Smooth muscle cell of the brain vasculature (primary cell): ENCODE measurements at places on chromosomes 12 and 14.

- no peak for DNase-seq
Measured at GRCh38 chr12:57611108-57611826, at the start of gene ARHGEF25. ARHGEF25 (plus strand) TSS chr12:57611435; CDS start chr12:57611895, 460 bp downstream.

- no peak for DNase-seq
Measured at GRCh38 chr12:94813314-94813713, 163.0 kb upstream of the TMCC3 start.

GRCh38 chr12:81255456-81255855 lies 177.6 kb downstream of the ACSS3 start:
- no peak for DNase-seq

- no peak for DNase-seq
Measured at GRCh38 chr14:72645706-72646105, 248.2 kb downstream of the DPF3 start.

GRCh38 chr12:122394626-122395194 lies 27.8 kb downstream of the CLIP1 start:
- DNase-seq, result no peak

DNA sequence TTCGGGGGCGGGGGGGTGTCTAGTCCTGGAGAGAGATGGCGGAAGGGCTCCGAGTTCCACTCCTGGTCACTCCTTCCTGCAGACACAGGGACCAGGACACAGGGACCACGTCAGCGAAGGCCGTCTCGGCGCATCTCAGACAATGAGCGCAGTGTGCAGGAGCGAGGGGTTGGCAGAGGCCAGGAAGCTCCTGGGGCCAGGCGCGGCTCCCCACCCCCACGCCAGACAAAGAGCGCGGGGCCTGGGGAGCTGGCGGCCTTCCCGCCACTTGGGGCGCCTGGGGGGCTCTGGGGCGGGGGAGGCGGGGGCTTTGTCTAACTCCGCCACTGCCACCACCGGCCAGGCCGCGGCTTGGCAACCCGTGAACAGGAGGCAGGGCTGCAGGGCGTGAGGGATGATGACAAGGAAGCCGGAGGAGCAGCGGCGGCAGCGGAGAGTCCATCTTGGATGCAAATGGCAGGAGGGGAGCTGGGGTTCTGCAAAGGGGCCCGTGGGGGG lies 2.2 kb downstream of the CDK2AP1 start:
- no peak for DNase-seq

- DNase-seq, result no peak
Measured at GRCh38 chr14:93220509-93220908, 13.5 kb downstream of the UBR7 start.

- no peak for DNase-seq
Measured at GRCh38 chr12:103580026-103580425, 7.0 kb upstream of the STAB2 start.

GRCh38 chr14:90495357-90496276 lies 98.8 kb downstream of the CALM1 start:
- peak; percentile 44 for DNase-seq

DNA sequence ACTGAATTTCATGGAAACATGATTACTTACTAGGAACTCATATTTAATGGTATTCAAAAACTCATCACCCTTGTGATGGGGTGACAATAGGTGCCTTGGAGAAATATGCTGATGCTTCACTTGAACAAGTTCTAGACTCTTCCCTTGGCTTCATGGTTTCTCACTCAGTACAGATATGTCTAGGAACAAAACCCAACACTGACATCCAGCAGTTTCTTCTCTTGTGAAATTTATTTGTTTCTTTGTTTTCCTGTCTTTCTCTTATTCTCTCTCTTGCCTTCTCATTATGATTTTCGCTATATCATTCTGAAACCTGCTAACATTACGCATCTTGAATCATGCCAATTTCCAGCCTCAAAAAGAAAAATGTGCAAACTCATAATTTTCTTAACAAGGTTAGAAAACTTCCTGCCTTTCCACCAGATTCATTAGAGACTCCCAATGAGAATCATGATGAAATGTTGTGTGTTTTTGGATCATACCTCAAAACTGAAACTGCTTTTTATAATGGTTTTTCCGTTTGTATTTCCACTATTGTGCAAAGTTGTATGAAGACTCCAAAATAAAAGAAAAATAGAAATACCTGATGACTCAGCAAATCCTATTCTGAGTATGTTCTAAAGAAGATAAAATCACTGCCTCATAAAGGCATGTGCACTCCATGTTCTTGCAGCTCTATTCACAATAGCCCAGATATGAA lies 1021.5 kb downstream of the TMEM121 start:
- no peak for DNase-seq

- DNase-seq, result no peak
Measured at GRCh38 chr14:104552738-104553125, 26.8 kb upstream of the C14orf180 start.

DNA sequence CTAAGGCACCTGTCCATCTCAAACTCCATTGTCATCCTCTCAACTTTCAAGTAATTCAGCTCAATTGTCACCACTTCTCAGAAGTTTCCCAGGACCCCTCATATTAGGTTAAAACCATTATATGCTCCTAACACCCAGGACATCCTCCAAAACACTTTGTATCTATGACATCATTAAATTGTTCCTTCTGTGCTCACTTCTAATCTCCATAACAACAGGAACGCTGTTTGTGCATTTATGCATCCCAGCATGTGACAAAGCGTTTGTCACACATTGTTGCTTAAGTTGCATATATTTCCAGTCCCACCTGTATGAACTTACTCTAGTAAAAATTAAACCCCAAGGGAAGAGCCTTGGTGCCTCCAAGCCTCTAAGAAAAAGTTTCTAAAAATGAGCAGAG lies 133.9 kb downstream of the TBX5 start:
- DNase-seq, result no peak

GRCh38 chr12:56721216-56721615 lies 3.9 kb downstream of the NACA start:
- no peak for DNase-seq

GRCh38 chr12:120705618-120706017 lies 4.6 kb upstream of the UNC119B start:
- DNase-seq, result no peak

- no peak for DNase-seq
Measured at GRCh38 chr12:97756066-97756666, 293.6 kb downstream of the RMST start.

DNA sequence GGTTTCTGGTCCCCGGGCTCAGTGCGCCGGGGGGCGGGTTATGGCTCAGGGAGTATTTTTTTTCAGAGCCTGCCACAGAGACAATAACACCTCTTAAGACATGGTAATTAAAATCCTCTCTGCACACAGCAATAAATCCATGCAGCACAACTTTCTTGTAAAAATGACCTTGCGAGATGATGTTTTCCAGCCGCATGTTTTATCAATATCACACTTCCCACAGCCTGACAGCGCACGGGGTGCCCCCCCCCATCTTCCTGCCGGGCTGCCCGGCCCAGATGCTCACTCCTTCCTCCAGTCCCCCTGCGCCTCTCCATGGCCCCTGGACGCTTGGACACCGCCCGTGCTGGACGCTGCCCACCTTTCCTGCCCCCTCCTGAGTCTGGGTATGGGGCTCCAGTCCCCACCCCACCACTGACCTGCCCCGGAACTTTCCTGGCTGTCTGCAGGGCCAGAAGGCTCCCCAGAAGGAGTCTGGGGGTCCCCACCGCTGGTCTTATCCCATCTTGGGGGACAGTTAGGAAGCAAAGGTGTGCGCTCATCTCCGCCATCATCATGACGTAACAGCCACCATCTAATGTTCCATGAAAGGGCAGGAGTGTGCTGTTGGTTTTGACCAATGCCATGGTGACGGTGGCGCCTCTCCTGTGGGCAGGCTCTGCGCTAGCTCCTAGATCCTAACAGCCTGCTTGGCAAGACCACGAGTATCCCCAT lies 182.9 kb downstream of the KIF26A start:
- no peak for DNase-seq

DNA sequence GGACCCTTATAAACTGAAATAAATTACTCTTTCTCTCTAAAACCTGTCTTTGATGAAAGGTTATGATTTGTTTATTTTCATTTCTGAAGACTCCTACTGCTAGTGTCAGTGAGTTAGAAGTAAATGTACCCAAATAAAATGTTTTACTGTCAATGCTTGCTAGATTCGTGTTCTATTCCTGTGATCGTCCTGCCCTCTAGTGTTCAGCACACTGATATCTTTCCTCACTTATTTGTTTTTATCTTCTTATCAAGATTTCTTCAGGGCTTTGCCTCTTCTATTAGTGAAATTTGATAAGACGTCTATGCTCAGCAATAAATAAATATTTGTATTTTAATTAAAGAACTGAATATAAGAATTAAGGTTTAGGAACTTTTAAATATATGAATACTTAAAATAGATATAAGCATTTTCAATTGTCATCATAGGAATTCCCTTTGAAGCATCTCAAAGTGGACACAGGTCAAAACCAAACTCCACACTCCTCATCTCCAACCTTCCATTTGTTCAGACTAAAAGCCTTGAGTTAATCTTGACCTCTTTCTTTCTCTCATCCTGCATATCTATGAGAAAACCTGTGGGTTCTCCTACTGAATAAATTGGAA lies 75.8 kb downstream of the C12orf50 start:
- DNase-seq, result peak; percentile 44

DNA sequence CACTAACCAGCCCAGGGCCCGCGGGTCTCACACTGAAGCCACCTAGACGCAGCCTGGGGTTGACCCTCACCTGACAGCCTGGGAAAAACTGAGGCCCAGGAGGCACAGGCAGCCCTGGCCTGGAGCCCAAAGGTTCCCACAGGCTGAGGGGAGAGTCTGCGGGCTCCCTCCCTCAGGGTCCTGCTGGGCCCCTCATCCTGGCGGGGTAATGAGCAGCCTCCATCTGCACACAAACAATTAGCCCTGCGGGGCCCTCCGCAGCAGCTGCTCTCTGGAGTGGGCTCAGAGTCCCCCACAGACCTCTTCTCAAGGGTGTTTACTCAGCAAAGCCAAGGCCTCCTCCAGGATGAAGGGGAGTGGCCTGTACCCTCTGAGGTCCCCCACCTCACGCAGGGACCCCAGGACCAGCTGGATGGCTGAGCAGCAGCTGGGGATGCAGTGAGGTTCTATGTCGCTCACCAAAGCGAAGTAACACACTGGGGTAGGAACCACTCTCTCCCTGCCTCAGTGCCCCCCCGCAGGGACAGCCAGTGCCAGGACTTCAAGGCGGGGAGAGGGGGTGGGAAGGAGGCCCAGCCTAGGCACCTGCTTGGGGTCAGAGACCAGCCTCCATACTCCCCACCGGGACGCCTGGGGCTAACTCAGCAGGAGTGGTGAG lies 7.3 kb downstream of the AKT1 start:
- DNase-seq, result no peak

- no peak for DNase-seq
Measured at GRCh38 chr14:95497561-95498011, 18.9 kb downstream of the SYNE3 start.

DNA sequence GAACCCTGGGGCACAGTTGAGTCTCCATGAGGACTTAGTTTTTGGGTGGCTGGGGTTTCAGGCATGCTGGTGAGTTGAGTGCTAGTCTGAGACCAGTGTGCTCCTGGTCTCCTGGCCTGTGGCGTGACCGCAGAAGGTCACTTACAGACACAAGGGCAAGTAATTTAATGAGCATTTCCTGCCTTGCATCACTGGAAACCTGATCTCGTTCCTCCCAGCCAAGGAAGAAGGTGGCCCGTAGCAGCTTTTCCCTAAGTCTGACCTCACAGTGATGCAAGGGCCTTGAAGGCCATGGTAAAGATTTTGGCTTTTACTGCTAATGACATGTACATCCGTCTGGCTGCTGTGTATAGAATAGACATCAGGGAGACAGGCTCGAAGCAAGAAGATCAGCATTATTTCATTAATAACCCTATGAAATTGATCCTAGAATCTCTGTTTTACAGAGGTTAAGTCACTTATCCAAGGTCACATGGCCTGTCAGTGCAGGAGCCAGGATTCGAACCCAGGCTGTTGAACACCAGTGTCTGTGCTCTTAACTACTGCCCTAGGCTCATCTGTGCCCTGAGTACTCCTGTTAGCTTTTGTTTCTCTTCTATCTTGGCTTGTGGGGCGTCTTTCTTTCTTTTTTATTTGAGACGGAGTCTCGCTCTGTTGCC lies 4.6 kb downstream of the TMEM120B start:
- DNase-seq, result no peak

DNA sequence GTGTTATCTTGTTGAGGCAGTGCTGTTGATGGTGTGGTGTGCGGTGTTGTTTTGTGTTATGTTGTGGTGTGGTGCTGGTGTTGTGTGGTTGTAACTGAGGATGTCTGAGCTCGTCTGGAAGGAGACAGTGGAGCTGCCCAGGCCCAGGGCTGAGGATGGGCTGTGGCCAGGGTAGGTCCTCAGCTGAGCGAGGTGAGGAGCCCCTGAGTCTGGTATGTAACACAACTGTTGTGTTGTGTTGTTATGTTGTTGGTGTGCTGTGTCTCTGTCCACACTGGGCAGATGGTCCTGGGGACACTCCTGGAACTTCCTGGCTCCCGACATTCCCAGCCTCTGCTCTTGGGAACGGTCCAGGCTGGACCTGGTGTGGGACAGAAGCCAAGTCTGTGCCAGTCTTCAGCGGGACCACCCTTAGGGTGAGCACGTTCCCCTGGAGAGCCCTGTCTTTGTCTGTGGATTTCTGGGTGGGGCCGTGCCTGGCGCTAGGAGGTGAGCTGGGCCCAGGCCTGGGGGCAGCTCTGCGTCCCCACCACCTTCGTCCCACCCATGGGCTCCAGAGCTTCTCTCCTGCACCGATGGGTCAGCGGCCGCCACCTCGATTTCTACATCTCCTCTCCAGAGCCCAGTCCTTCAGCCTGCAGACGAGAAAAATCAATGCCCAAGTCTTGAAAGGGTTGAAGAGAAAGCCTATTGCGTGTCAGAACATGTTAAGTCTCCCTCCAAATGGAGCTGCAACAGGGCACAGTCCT lies 27.4 kb upstream of the SFSWAP start:
- no peak for DNase-seq

DNA sequence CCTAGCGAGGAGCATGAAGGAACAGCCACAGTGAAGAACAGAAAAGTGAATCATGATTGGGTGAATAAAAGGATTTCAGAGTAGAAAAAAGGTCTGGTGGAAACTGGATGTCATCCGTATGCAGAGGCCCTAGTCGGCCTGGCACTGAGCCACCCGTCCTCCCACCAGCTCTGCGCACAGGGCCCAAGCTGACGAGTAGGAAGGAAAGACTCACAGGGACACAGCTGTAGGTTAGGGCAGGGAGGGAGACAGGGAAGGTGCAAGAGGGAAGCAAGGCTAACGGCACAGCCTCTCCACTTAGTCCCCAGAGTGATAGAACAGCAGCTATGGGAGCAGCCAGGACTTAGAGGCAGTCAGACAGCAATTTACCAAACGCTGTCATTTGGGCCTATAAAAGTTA lies 112.6 kb downstream of the KCNK10 start:
- no peak for DNase-seq

GRCh38 chr14:53399057-53399456 lies 245.9 kb upstream of the DDHD1 start:
- peak; percentile 28 for DNase-seq
